ENCODE measurements at places on chromosomes 7 and 10. TPM values are rescaled to one million over a fixed set of nuclear protein-coding genes. Genes with fewer than 3 reads are reported as not detected.

Gene EMX2
- not detected for total RNA-seq

DNA sequence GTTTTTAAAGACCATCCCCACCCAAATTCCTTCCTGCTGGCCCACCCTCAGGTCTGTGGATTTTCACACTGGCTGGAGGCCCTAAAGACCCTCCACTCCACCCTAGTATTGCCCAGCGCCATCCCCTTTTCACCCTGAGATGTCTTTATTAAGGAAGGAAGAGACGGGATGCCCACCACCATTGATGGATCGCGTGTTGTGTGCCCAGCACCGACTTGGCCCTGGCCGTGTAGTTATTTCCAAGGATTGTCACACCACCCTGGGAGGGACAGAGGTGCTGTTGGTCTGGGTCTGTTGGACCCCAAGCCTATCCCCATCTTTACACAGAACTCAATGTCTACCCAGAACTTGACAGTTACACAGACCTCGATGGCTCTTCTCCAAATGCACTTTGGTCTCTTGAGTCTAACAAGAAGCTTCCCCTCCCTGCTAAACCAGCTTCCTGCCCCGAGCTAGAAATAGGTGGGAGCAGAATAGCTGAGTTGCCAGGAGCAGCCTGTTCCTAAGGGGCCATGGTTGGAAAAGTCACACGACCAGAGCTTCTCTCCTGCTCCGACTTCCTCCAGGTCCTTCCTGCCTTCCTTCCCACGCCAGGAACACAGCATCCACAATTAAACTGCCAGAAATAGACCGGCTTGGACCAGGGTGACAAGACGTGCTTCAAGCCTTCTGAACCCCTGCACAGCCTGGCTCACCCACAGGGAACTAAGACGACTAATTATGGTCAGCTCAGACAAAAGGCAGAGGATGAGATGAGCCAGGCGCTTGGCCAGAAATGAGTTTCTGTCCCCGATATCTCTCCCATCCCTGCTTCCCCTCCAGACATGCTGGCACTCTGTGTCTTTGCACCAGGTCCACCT is 139.5 kb upstream of the CHST15 start:
- DNase-seq: no peak

- DNase-seq: no peak
These were observed 357.3 kb downstream of the BBS9 start for GRCh38 chr7:33486633-33487032.

DNA sequence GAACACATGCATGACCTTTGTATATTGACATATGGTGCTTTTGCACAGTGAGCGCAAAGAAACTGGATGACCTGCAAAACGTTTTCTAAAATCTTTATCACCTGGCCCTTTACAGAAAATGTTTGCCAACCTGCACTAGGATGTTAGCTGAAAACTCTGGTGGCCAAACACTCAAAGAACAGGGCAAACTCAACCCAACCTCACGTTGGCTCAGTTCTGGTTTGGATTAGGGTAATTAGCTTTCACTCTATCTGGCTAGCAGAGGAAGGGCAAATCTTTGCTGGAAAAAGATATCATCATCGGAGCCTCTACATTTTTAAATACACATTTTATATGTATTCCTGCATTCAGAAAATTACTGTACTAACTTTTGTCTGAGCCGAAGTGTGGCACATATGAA is 688.9 kb downstream of the PHTF2 start:
- no peak for DNase-seq
